ENCODE measurements at places on chromosomes 11 and 22.

GRCh38 chr11:117966908-117967307, 19.3 kb upstream of the IL10RA start:
- DNase-seq: peak; percentile 5

GRCh38 chr11:73653996-73654395, 7.6 kb downstream of the PLEKHB1 start:
- no peak for DNase-seq

DNA sequence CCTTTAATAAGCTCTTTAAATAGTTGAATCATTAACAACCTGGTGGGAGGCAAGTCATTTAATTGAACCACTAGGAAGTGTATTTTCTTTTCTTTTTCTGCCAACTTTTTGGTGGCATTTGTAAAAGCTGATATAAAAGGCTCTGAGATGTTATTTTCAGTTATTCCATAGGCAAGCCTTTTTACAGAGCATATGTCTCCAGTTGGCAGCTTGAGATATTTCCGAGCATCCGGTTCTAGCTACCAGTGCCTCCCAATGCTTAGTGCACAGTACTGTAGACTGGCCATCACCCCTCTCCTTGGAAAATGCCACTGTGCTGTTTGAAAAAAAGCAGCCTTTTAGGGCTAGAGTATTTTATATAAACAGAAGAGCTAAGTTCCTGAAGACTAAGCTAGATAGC, 178.7 kb upstream of the SORL1-AS1 start:
- no peak for DNase-seq

GRCh38 chr11:9662273-9662672, 1.6 kb upstream of the SWAP70 start:
- DNase-seq: no peak

DNA sequence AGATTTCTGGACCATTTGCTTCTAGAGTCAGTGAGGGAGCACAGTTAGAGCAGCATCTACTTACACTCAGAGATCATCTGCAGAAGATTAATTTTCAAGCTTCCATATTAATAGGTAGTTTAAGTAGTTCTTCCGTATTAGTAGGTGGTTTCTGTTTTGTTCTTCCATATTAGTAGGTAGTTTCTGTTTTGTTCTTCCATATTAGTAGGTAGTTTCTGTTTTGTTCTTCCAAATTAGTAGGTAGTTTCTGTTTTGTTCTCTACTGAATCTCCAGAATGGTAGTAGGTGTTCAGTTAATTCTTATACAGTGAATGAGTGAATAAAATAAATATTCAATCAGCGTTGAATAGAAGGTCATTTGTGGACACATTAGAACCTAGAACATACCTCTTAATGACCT, 175.7 kb downstream of the TMEM135 start:
- no peak for DNase-seq

GRCh38 chr11:107623183-107623582, 32.2 kb downstream of the ELMOD1 start:
- no peak for DNase-seq

GRCh38 chr11:96234866-96235441, 108.0 kb downstream of the MAML2 start:
- DNase-seq: no peak

GRCh38 chr22:42303396-42304323, 33.2 kb upstream of the TCF20 start:
- no peak for DNase-seq

DNA sequence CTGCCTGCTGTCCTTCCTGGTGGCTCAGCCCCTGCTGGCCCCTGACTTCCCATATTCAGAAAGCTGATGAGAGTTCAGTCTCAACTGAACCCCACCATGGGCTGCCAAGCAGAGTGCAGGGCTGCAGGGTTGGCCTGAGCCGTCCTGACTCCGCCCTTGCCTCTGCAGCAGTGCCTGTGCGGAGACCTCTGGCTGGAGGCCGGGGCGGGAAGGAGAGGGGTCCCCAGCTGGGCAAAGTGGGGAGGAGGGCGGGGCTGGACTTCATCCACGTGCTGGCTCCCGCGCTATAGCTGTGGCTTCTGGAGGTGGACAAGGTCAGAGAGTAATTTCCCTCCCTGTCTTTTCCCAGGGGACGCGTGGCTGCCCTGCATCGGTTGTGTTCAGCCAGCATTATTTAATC, 13.6 kb downstream of the GLB1L3 start:
- no peak for DNase-seq

GRCh38 chr11:72816404-72816990, 2.3 kb downstream of the ATG16L2 start:
- DNase-seq: no peak

- DNase-seq: no peak
These were observed 22.2 kb upstream of the CYP2D6 start for GRCh38 chr22:42152661-42153270.

- DNase-seq: no peak
These were observed 567.4 kb downstream of the KCNA4 start for GRCh38 chr11:29449281-29450074.

DNA sequence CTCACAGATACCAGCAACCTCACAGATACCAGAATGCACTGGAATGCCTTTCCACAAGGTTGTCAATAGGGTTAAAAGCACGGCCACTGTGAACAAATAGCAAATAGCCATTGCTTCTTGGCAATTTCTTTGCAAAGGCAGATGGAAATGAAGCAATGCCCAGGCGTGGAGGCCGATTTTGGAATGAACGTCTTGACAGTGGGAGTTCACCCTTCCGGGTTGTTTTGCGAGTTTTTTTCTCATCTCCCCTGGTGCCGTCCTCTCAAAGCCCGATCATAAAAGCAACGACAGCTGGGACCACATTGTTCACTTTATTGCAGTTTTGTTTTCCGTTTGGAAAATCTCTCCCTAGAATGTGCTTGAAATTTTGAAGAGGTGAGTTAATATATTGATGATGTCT, 38.0 kb upstream of the CD82 start:
- no peak for DNase-seq

GRCh38 chr11:19546325-19546724, 166.3 kb upstream of the NAV2 start:
- DNase-seq: no peak

- no peak for DNase-seq
These were observed 10.2 kb upstream of the WEE1 start for GRCh38 chr11:9563196-9563730.

GRCh38 chr11:8039530-8040260, 41.3 kb upstream of the TUB start:
- DNase-seq: peak; percentile 7

DNA sequence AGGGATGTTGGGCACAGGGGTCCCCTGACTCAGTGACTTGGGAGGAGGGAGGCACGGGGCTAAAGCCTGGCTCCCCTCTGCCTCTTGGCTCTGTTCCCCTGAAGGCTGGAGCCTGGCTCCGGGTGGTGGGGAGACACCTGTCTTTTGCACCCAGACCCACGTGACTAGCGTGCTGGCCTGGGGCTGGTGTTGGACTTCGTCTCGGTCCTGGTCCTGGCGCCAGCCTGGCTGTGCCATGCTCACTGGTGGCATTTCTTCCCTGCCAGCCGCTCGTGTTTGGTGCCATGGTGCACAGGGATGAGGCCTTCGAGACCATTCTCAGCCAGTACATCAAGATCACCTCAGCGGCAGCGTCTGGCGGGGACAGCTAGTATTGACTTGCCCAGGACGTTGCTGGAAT, 56.7 kb downstream of the GRAMD4 start:
- DNase-seq: no peak

DNA sequence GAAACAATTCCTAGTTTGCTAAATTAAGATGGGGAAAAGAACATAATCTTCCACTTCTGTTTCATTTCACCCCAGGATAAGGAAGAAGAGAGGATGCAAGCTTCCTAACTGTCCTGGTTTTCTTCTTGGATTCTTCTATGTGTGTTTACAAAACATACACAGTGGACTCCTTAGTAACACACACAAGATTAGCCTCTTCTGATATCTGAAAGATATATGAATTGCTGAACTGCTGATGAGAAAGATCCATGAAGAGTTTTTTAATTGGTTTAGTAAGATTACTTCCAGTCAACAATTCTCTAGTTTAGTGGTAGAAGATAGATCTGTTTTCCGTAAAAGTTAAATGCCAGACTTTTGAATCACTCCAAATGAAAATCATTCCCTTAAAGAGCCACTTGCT, 86.8 kb downstream of the WT1 start:
- DNase-seq: no peak

DNA sequence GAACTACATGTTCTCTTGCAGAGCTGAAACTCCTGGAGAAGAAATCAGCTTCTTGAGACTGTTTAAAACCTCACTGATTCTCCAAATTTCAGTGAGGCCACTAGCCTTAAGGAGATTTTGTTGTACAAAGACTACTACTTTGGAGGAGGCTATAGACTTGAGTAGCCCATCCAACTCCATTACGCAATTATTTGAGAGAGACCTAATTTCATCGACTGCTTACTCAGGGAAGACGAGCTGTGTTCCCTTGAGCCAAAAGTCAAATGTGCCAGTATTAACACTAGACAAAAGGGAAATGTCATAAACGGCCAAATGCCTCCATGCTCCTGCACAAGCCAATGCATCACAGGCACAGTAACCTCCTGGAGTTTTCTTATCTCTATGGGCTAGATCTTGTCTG, 182.8 kb upstream of the SESN3 start:
- no peak for DNase-seq

GRCh38 chr11:78572394-78572793, 2.3 kb downstream of the NARS2 start:
- no peak for DNase-seq

DNA sequence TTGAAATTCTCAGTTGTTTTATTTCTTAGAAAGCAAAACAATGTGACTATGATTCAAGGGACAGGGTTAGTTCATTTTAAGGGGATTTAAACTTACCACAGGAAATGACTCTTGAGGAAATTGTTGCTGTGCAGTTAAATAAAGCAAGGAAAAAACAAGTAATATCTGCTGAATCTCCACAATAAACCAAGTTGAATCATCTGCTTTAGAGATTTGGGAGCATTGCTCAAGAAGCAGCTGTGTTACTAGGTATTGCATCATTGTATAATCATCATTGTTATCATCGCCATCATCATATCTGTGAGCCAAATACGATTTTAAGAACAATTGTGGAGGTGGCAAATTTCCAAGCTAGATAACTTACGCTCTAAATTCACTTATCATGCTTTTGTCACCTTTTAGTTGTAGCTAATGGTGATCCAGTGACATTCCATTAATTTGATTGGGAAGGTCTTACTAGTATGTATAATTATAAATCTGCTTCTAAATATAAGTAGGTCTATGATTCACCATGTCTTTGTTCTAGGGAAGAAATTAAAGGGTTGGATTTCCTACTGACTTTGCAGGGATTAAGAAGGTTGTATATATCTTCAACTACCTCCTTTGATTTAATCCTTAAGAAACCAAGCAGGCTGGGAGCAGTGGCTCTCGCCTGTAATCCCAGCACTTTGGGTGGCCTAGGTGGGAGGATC, 19.9 kb downstream of the MMP10 start:
- DNase-seq: no peak

DNA sequence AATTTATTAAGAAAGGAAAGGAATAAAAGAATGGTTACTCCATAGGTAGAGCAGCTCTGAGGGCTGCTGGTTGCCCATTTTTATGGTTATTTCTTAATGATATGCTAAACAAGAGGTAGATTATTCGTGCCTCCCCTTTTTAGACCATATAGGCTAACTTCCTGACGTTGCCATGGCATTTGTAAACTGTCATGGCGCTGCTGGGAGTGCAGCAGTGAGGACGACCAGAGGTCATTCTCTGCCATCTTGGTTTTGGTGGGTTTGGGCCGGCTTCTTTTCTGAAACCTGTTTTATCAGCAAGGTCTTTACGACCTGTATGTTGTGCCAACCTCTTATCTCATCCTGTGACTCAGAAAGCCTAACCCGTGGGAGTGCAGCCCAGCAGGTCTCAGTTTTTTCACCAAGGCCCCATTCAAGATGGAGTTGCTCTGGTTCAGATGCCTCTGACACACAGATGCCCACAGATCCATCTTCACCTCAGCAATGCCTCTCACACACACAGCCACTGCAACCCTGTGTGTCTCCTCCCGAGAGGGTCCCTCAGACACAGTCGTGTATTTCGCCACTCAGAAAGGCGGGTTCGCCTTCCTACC, 16.4 kb upstream of the JAM3 start:
- no peak for DNase-seq

- DNase-seq: peak; percentile 63
These were observed 46.4 kb downstream of the MORC2 start for GRCh38 chr22:30922151-30922611.

- DNase-seq: no peak
These were observed 40.2 kb upstream of the MOB2 start for GRCh38 chr11:1526785-1527184.

DNA sequence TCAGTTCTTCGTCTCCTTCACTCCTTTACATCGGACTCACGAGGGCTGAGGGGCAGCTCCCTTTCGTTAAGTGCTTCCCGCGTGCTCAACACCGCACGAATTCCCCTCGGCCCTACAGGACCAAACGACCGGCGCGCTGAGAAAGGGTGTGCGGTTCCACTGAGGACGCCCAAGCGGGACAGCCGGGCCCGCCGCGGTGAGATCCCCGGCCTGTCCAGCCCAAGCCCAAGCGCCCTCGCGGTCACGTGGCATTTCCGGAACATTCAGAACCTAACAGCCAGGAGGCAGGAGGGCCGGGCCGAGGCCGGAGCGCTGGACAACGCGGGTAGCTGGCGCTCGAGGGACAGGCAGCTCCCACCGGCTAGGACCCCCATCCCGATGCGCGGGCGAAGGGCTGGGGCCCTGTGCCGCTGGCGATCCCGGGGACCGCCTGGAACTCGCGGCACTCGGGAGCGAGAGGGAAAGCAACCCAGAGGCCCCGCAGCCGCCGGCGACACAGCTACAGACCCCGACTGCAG, 737 bp upstream of the STIP1 start:
- DNase-seq: peak; percentile 88

GRCh38 chr11:22304337-22304961, 33.7 kb upstream of the SLC17A6 start:
- no peak for DNase-seq

GRCh38 chr22:49959782-49960158, 802 bp upstream of the PIM3 start:
- no peak for DNase-seq

DNA sequence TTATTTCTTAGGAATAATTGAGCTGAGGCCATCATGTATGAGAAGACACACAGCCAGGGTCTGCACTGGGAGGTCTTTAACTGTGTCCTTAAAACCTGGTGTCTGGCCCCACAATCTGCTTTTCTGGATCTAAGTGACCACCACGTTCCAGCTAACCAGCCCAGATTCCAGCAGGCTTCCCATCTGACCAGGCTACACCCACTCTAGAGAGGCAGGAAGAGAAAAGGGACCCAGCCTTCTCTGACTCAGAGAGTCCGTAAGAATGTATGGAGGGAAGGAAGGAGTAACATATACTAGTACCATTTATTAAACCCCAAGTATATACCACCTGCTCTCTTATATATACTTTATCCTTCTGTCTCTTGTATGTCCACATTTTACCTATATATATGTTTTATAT, 80.1 kb downstream of the LDLRAD3 start:
- no peak for DNase-seq

DNA sequence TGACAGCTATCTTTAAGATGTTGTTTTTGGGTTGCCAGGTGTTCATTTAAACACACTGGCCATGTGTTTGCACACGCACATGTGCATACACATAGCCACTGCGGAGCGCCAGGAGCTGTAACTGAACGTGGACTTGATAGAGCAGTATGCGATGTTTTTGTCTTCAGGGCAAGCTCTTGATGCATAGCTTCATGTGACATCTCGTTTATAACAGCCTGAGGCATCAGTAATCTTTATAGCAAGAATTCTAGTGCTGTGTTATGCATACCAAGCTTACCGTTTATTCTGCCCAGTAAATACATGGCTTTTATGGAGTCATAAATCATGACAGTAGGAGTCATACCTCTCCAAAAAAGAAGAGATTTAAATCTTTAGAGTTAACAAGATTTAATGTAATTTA, 87.0 kb downstream of the ATXN10 start:
- no peak for DNase-seq

Data from mucosa of gallbladder (tissue), 1 donor.